NCI-H187 (cell line): ENCODE measurements at places on chromosomes 1 and 21.

DNA sequence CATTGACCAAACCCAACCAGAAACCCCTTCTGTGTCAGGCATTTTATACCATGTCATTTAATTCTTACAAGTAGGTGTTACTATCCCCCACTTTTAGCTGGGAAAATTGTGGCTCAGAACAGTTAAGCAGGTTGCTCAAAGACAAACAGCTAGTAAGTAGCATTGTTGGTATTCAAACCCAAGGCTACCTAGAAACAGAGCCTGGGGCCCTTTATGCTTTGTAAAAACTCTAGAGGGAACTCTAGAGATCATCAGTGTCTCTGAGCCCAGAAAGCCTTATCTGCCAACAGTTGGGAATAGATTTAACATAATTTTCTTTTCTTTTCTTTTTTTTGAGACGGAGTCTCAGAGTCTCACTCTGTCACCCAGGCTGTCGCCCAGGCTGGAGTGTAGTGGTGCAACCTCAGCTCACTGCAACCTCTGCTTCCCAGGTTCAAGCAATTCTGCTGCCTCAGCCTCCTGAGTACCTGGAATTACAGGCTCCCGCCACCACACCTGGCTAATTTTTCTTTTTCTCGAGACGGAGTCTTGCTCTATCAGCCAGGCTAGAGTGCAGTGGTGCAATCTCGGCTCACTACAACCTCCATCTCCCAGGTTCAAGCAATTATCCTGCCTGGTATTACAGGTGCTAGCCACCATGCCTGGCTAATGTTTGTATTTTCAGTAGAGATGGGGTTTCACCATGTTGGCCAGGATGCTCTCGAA lies 48.5 kb upstream of the OSBPL9 start:
- no peak for DNase-seq

DNA sequence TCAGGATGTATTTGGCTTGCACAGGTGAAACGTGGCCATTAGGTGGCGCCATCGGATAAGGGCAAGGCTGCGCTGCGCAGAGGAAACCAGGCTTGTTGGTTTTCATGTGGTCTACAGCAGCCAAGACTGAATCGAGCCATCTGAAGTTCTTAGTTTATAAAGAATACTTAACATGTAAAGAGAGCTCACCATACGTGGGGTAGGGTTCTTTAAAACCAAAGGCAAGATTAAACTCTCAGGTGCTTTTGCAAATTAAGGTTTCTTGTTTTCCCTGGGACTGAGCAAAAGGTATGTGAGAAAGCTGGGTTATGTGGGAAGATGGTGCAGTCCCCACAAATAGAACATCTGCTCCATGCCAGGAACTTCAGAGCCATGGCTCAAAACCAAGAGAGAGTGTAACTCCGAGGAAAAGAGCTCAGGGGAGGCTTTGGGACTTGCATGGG lies 9.3 kb downstream of the MASP2 start:
- peak; percentile 60 for DNase-seq

DNA sequence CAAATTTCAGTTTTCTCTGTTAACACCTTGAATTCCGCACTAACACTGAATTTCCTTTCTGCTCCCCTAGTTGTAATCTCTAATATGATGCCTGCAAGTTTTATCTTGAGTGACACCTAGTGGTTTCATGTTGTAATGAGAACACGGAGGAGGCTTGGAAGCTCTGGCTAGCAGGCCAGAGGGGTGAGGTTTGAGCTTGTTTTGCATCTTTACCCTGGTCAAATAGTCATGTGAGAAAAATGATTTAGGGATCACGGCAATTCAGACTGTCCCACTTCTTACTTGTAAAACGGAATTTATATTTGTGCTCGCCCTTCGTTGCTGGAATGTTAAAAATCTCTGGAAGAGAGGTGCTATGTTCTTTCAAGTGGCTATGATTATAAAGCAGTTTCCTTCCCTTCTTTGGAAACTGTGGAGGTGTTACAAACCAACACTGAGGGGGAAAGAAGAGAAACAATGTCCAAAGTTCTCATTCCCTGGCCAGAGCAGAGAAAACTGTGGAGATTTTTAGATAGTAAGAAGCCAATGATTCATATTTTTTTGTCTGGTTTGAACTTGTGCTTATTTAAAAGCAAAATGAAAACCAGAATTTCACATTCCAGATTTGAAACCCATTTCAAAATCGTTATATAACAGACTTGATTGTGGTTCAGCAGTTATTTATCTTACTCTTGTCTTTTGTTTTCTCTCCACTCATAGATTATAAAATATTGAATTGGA lies 5.3 kb upstream of the MROH9 start:
- peak; percentile 54 for DNase-seq

DNA sequence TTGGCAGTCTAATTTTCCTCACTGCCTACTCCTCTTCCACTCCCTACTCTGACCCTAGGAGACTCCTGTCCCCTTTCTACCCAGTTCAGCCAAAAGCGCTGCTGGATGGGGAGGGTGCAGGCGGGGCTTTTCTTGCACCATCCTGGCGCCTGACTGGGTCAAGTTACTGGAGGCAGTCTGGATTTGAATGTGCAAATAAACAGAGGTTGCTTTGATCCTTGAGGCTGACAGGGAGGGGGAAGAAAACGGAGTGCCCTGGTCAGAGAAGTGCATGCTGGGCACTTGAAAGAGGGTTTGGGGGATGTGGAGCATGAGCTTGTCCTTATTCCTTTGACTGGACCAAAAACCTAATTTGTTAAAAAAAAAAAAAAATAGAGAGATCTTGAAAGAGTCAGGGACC lies 76.8 kb upstream of the SOX13 start:
- DNase-seq, result peak; percentile 71

GRCh38 chr1:206907304-206907991 lies 10.2 kb downstream of the IL24 start:
- DNase-seq, result no peak

DNA sequence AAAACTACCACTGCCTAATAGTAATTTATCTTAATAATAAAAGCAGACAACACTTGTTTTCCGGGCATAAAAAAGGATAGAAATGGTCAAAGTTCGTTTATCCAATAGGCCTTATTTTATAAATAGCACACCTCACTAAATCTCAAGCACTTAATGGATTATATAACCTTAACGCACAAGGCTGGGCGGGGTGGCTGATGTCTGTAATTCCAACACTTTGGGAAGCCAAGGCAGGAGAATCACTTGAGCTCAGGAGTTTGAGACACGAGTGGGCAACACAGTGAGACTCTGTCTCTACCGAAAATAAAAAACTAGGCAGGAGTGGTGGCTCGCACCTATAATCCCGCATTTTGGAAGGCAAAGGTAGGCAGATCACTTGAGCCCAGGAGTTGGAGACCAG lies 12.4 kb downstream of the EIF4G3 start:
- DNase-seq, result no peak

GRCh38 chr1:151594143-151594625 lies 17.7 kb upstream of the SNX27 start:
- peak; percentile 91 for DNase-seq

DNA sequence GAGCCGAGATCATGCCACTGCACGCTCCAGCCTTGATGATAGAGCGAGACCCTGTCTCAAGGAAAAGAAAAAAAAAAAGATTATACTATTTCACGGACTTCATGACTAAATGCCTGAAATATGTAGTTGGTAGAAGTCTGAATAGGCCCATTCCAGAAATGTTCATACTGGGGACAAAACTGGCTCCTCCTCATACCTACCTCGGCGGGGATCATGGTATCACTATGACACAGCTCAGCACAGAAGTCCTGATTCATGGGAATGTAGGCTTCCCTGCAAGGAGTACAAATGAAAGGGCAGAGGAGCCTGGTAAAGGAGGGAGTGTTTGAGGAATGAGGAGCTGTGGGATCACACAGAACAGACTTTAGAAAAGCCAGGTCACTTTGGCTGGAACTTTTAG lies 5.0 kb downstream of the SPATA46 start:
- no peak for DNase-seq
